ENCODE measurements at places on chromosomes 2 and 18.

GRCh38 chr2:72731116-72731515, 94.7 kb downstream of the EXOC6B start:
- no peak for ATAC-seq

GRCh38 chr18:28457784-28458183, 280.9 kb upstream of the CDH2 start:
- ATAC-seq = no peak

DNA sequence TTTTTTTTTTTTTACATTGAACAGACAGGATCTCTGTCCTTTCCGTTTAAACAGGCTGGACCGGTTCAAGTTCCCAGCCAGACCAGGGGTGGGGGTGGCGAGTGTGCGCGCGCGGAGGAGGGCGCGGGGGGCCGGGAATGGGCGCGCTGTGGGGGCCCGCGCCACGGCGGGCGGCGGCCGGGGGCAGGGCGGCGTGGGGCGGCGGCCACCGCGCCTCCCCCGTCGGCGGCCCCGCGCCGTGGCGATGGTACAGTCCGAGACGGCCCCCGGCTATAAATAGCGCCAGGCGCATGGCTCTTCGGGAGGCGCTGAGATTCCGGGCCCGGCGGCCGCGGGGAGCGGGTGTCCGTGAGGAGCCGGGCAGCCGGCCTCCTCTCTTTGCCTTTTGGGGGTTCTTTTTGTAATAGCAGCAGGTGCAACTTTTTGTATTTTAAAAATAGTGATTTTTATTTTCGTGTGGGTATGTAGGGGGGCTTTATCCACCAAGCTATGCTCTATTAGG, 430 bp upstream of the CELF4 start:
- ATAC-seq = peak; percentile 37

GRCh38 chr2:186780701-186781316, 68.2 kb downstream of the ZSWIM2 start:
- ATAC-seq = no peak

GRCh38 chr2:191122638-191123294, 28.0 kb downstream of the STAT4 start:
- peak; percentile 54 for ATAC-seq

DNA sequence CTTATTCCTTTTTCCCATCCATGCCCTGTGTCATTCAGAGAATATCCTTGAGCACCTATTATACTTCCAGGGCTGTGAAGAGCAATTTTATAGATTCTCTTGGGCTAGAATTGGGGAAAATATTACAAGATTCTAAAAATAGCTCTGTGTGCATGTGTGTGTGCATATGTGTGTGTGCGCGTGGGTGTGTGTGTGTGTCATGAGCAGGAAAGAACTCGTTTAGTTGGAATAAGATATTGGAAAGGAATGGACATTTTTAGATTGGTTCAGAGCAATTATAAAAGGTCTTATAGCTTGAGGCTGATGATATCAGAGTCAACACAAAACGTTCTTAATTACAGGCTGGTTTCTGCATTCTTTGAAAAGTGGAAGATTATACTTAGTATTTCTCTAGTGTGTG, 212.1 kb upstream of the COPS8 start:
- no peak for ATAC-seq

GRCh38 chr2:176679061-176679669, 409.9 kb downstream of the MTX2 start:
- ATAC-seq = no peak

DNA sequence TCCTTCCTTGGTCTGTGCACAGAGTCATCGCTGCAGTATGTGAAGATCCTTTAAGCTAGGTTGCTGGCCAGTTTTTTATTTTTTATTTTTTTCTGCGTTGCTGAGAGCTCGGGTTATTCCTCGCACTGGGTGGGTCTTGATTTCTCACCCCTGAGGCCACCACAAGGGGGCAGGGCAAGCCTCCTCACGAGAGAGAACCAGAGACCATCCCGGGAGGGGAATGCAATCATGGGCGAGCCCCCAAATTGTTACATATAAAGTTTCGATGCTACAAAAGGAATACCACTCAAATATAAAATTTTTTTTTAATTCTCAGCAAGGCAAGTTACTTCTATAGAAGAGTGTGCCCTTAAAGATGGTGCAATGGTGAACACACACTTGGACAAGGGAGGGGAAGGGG, 24.9 kb downstream of the HTR2B start:
- no peak for ATAC-seq

GRCh38 chr2:220811952-220812570, 760.0 kb downstream of the EPHA4 start:
- ATAC-seq = no peak

- ATAC-seq = no peak
Measured at GRCh38 chr2:160257743-160258491, 57.8 kb upstream of the ITGB6 start.

DNA sequence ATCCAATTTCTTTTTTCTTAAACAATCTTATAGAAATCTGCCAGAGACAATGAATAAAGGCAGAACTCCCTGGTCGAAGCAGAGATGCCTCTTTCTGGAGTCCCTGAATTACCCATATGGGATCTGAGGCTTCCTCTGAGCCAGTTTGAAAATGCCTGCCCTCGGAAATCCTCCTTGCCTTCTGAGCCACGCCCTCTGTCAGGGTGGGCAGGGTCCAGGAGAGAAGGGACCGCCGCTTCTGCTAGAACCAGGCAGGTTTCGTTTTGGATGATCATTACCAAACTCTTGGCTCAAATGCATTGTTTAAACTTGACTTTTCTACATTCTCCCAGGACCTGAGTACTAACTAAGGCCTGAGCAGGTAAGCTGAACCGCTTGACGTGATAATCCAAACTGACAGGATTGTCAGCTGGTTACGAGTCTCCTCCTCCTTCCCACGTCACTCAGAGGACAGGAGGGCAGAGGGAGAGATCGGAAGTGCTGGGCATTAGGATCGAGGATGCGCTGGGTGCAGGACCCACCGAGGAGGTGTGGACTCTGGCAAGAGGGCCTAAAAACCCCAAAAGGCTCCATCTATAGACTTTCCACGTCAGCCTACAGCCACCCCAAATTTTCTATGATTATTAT, 128.4 kb downstream of the KLHL29 start:
- ATAC-seq = no peak

GRCh38 chr18:24514439-24514838, 54.0 kb downstream of the HRH4 start:
- no peak for ATAC-seq

- no peak for ATAC-seq
Measured at GRCh38 chr2:7539760-7540159, 622.5 kb downstream of the RNF144A start.

GRCh38 chr2:39547811-39548719, 111.0 kb upstream of the MAP4K3 start:
- no peak for ATAC-seq

DNA sequence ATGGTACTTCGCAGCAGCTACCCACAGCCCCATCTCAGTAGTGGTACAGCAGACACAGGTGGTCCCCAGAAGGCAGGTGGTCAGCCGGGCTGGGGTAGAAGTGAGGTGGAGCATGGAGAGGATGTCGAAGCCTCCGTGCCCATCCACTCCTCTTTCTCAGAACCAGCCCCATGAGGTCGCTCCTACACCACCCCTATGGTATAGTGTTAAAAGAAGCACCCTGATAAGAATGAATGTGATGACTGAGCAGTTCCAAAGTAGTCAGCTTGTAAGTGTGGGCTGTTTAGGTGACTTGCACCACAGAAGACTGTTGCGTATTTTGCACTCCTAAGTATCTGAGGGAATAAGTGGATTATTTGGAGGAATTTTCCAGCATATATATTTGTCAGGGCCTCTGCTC, 111.3 kb downstream of the WDSUB1 start:
- peak; percentile 17 for ATAC-seq

GRCh38 chr18:52310651-52311050, 29.3 kb upstream of the DCC start:
- ATAC-seq = no peak

GRCh38 chr2:48209214-48209885, 303.1 kb upstream of the FBXO11 start:
- no peak for ATAC-seq

GRCh38 chr18:37590346-37590745, 24.7 kb upstream of the CELF4 start:
- no peak for ATAC-seq

- ATAC-seq = no peak
Measured at GRCh38 chr2:239577935-239578334, 177.1 kb upstream of the HDAC4 start.

GRCh38 chr2:54716375-54716774, 7.1 kb upstream of the EML6 start:
- no peak for ATAC-seq

DNA sequence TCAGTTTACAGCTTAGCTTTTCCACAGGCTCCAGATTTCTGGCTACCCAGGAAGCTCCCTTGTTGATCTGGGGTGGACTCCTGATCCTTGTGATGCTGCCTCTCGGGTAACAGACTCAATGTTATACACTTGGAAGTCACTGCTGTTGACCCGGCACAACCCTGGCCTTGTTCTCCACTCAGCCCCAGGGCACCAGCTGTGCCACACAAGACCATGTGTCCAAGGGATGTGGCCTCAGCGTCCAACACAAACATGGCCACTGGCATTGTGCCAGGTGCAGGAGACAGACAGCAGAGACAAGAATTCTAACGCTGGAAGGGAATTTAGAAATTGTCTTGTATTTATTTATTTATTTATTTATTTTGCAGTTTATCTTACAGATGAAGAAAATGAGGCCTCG, 39.0 kb upstream of the PPP4R1 start:
- ATAC-seq = no peak

DNA sequence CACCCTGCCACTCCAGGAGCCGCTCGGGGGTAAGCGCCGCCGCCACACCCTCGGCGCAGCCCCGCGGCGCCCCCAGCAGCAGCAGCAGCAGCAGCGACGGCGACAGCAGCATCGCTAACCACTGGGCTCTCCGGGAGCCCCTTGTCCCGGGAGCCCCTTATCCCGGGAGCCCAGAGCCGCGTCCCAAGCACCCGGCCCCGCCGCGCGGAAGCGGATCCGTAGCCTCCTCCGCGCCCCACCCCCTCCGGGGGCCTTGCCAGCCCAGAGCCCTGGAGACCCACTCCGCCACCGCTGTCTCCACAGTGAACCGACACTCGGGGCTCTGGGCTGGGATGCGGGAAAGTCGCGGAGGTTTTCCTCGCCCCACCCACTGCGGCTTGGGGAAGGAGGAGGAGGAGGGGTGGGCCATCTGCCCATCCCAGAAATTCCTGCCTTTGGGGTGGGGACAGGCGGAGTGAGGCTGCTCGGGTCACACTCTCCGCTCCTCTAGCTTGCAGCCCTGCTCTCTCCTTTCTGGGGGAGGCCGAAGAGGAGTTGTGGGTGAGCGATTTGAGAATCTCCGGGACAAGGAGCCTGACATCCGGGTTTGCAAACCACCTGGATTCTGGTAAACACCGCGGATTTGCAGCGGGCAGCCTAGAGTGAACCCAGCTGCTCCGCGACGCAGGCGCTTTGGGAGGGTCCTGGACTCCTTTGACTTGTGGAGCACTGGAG, at the start of gene PLA2R1:
TSS of gene PLA2R1 (minus strand) at position 324 of the 714 bp plus-strand sequence. CDS start at position 112, 212 bp downstream.
- no peak for ATAC-seq

- no peak for ATAC-seq
Measured at GRCh38 chr2:67802291-67802690, 260.5 kb downstream of the C1D start.

- no peak for ATAC-seq
Measured at GRCh38 chr2:104734937-104735586, 118.9 kb upstream of the POU3F3 start.

DNA sequence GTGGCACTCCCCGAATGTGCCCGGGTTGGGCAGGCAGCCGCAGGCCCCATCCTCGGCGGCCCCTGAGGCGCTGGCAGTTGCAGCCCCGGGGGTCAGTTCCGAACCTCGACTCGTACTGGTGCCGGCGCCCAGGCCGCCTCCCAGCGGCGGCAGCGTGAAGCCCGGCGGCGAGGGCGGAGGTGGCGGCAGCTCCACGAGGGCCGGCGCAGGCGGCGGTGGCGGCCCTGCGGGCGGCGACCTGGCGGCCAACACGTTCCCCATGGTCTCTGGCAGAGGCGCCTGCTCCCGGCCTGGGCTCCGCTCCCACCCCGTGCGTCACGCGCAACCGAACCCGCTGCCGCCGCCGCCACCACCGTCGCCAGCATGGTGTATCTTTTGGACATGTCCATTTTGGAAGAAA, 196.3 kb downstream of the CCDC74A start:
- ATAC-seq = no peak

- ATAC-seq = no peak
Measured at GRCh38 chr2:168530982-168531622, 75.0 kb downstream of the CERS6 start.

DNA sequence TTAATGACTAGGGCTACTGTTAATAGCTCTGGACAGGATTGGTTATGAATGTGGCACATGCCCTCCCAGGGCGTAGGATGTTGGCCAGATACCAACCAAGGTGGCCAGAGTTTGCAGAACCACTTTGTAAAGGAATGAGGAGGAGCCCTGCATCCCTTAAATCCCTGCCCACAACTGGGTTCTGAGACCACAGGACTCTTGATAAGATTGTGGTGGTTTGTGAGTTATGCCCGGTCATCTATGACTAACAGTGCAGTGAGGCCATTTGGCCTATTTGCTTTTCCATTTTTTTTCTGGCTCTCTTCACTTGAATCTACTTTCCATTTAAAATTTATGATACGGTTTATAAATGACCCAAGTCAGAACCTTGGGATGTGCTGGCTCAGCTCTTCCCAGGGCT, 294.5 kb downstream of the PRKCE start:
- no peak for ATAC-seq

DNA sequence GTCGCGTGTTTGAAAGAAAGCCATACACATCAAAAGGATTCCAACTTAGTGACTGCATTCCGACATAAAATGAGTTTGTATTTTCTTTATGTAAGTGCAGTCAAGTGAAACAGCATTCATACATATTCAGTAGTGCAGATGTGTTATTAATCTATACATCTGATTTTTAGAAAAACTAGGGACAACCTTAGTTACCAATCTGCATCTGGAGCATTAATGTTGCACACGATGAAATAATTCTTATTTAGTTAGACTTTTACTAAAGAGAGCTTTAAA, 1.9 kb downstream of the GORASP2 start:
- ATAC-seq = no peak

DNA sequence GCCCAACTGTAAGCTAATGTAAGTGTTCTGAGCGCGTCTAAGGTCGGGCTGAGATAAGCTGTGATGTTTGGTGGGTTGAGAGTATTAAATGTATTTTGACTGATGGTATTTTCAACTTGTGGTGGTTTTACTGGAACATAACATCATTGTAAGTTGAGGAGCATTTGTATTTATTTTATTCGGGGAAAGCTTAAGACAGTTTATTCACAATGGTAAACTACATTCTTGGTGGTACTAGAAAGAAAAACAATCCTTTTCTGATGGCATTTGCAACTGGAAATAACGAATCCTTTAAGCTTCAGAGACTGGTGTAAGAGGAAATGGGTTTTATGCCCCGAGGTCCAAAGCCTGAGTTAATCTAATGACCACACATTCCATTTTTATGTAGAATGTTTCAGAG, 283.3 kb upstream of the NETO1 start:
- no peak for ATAC-seq

DNA sequence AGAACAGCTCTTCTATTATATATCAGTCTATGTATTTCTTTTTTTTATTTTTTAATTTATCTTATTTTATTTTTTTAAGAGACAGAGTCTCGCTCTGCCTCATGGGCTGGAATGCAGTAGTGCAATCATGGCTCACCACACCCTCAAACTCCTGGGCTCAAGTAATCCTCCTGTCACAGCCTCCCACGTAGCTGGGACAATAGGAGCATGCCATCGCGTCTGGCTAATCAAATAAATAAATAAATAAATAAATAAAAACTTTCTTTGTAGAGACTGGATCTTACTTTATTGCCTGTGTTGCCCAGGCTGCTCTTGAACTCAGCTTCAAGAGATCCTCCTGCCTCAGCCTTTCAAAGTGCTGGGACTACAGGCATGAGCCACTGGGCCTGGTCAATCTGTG, 117.0 kb downstream of the RBMS1 start:
- no peak for ATAC-seq

- ATAC-seq = peak; percentile 82
Measured at GRCh38 chr2:74876081-74876886, 42.4 kb downstream of the HK2 start.
